Activated gamma-delta T cell (primary cell): ENCODE measurements at places on chromosomes 4 and X.

GRCh38 chr4:43271946-43272345 lies 379.4 kb downstream of the GRXCR1 start:
- no peak for DNase-seq

DNA sequence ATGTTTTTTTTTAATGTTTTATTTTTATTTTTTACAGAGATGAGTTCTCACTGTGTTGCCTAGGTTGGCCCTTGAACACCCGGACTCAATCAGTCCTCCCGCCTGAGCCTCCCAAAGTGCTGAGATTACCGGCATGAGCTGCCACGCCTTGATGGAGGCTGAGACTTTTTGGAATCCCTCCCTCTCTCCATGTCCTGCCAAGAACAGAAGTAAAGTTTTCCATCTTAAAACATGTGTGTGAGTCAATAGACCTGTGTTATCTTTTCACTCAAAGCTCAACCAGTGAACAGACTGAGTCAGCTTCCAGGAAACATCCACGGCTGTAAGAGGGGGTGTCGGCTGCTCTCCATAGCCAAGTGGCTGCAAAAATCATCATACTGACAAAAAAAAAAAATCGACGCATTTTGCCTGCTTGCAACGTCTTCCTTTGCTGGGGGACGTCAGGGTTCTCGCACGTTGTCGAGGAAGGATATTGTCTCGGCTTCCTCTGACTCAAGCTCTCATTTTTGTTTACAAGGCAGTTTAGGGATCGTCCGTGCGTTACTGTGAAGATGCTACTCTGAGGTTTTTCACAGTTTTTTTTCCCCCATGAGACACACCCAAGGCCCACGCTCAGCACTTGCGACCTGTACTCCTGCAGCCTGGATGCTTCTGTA lies 10.0 kb upstream of the ASMTL start:
- peak; percentile 3 for DNase-seq

GRCh38 chr4:105828074-105828473 lies 67.2 kb upstream of the NPNT start:
- no peak for DNase-seq

DNA sequence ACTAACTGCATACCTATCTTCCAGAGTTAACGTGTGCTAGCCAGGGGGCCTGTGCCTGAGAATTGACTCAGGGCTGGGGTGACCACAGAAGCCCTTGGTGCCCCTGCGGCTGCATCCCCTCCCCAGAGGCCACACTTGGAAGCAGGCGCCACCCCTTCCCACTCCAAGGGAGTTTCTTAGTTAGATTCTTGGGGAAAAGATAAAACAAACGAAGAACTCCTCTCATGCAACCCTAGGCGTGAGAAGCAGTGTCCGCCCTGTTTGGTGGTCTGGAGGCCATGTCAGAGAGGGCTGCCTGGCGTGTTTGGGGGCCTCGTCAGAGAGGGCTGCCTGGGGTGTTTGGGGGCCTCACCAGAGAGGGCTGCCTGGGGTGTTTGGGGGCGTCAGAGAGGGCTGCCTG lies 50.3 kb upstream of the HGFAC start:
- no peak for DNase-seq
